H9 (cell line): ENCODE measurements at places on chromosomes 3 and 15.

DNA sequence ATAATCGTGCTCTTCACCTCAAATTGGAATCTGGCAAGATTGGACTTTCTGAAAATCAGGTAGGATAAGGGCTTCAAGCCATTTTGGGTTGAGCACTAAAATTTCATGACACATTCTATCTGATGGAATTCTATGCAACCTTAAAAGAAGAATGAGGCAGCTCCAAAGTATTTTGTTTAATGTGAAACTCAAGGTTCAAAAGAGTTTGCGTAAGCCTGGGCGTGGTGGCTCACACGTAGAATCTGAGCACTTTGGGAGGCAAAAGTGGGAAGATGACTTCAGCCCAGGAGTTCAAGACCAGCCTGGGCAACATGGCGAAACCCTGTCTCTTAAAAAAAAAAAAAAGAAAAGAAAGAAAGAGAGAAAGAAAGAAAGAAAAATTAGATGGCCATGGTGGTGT is 3.6 kb upstream of the PLA1A start:
- DNase-seq: no peak

DNA sequence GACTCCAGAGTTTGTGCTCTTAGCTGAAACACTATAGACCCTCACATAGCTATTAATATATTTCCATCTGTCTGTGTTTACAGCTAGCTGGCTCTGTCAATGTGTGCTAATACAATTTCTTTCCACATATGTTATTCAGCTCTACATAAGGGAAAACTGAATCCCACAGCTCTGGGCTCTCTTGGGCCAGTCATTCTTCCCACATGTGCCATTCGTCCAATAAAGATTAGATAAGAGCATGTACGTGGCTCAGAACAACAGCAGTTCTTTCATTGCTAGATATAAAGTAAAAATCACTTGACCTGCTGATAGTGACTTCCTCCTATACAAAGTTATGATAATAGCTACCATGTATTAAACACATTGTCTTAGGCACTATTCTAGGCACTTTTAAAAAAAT is 2.8 kb upstream of the ILDR1 start:
- DNase-seq: no peak

DNA sequence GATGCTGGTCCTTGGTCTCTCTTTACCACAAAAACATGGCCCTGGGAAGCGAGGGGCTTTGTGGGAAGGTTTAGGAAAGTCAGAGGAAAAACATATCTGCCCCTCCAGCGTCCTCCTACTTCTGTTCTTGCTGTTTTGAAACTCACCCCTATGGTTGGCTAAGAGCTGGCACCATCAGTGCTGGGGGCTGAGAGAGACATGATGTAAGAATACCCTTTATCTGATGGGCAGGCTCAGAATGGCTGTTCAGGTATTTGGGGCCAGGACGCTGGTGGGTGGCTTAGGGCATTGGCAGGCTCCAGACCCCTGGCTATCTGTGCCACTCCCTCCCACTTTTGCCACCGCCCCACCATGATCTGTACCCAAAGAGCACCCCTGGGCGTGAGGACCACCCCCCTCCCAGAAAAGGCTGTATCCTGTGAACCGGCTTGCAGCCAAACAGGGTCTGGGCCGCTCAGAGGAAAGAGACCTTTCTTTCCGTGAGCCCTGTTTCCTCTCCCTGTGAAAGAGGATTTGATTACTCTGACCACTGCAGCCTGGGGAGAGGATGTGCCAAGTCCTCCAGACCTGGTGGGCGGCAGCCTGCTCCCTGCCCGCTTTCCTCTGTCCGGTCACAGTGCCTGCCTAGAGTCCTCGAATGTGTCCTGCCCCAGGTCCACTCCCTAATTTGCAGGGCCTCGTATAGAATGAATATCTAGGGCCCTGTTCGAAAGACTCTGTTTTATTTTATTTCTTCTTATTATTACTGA is 61.3 kb upstream of the SLC6A6 start:
- no peak for DNase-seq

GRCh38 chr15:63968122-63968524 is 78.2 kb downstream of the DAPK2 start:
- peak; percentile 4 for DNase-seq

GRCh38 chr3:126883241-126883640 is 99.7 kb upstream of the PLXNA1 start:
- no peak for DNase-seq

DNA sequence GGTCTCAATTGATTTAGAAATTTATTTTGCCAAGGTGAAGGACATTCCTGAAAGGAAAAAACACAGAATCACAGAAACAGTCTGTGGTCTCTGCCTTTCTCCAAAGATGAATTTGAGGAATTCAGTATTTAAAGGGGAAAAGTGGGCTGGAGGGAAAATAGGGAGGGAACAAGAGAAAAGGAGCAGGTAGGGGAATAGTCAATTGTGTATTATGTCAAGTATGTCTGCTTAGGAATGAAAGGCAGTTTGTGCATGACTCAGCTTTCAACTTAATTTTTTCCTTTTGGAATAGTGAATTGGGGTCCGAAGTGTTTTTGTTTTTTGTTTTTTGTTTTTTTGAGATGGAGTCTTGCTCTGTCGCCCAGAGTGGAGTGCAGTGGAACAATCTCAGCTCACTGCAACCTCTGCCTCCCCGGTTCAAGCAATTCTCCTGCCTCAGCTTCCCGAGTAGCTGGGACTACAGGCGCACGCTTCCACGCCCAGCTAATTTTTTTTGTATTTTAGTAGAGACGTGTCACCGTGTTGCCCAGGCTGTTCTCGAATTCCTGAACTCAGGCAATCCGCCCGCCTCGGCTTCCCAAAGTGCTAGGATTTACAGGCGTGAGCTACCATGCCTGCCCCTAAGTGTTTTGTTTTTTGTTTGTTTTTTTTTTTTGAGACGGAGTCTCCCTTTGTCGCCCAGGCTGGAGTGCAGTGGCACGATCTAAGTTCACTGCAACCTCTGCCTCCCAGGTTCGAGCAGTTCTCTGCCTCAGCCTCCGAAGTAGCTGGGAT is 74.1 kb upstream of the MAP4 start:
- DNase-seq: no peak

DNA sequence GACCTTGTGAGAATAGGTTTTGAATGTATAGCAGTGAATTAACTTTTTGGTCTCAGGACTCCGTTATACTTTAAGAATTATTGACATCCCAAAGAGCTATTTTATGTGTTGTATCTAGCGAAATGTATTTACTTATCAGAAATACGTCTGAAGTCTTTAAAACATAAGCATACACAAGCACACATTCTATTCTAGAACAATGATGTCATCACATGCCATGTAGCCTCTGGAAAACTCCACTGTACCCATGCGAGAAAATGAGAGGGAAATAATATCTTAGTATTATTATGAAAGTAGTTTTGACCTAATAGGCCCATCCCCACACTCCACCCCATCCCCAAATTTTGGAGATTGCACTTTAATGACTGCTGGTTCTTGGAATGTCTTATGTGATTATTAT is 1.5 kb downstream of the POLR2M start:
- no peak for DNase-seq

GRCh38 chr3:11757441-11757875 is 89.2 kb downstream of the TAMM41 start:
- no peak for DNase-seq

- peak; percentile 56 for DNase-seq
These were observed 81.0 kb downstream of the CLDN11 start for GRCh38 chr3:170499562-170500156.

- DNase-seq: no peak
These were observed 28.9 kb downstream of the POPDC2 start for GRCh38 chr3:119631516-119631915.

DNA sequence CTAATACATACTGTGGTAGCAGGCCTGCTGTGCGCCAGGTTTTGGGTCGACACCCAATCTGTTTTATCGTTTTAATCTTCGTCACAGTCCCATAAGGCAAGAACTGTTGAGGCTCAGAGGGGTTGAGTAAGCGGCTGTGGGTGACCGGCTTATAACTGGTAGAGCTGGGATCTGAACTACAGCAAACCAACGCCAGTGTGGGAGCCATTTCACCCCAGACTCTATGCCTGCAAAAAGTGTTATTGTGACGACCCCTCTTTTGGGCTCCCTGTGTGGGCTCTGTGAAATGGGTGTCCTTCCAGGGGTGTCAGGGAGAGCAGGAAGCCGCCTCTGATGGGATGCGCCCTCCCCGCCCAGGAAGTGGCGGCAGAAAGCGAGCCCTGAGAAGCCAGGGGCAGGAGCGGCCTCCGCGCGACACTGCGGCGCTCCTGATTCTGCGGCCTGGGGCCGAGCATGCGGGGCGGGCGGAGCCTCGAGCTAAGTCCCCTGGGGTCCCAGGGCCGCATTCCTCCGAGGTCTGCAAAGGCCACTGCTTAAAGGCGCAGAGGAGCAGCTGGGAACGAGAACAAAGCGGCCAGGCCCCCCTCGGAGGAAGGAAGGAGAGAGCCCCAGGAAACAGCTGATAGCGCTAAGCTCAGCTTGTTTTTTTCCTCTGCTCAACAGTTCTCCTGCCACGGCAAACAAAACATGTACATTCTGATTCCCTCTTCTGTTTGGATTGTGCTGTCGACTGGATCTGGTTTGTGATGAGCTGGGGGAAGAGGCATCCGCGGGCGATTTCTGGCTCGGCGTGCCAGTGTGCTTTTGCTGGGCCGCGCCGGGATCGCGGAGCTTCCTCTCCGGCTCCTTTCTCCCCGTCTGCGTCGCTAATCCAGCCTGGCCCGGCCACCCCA is 33.9 kb downstream of the GRK7 start:
- DNase-seq: peak; percentile 85

GRCh38 chr15:40929660-40930429 is 705 bp downstream of the DLL4 start:
- no peak for DNase-seq

DNA sequence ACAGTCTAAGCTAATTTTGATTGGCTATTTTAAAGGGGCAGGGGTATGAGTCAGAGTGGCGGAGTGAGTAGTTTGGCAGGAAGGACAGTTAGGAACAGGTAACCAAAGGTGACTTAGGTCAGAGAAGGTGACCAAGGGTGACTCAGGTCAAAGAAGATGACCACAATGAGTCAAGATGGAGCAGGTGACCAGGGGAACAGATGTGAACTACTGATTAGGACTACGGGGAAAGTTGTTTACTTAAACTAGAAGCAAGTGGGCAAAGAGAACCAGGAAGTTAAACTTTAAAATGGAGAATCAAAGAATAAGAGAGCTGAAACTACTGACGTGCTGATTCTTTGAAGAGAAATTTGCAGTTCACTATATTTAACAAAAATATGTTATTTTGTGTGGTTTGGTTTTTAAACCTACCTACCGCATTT is 14.1 kb upstream of the CA12 start:
- no peak for DNase-seq

- DNase-seq: no peak
These were observed 221.5 kb upstream of the TOPAZ1 start for GRCh38 chr3:44020143-44020542.

GRCh38 chr3:140509534-140509933 is 168.3 kb upstream of the TRIM42 start:
- peak; percentile 55 for DNase-seq

- no peak for DNase-seq
These were observed 48.0 kb upstream of the KLF13 start for GRCh38 chr15:31278544-31279220.

DNA sequence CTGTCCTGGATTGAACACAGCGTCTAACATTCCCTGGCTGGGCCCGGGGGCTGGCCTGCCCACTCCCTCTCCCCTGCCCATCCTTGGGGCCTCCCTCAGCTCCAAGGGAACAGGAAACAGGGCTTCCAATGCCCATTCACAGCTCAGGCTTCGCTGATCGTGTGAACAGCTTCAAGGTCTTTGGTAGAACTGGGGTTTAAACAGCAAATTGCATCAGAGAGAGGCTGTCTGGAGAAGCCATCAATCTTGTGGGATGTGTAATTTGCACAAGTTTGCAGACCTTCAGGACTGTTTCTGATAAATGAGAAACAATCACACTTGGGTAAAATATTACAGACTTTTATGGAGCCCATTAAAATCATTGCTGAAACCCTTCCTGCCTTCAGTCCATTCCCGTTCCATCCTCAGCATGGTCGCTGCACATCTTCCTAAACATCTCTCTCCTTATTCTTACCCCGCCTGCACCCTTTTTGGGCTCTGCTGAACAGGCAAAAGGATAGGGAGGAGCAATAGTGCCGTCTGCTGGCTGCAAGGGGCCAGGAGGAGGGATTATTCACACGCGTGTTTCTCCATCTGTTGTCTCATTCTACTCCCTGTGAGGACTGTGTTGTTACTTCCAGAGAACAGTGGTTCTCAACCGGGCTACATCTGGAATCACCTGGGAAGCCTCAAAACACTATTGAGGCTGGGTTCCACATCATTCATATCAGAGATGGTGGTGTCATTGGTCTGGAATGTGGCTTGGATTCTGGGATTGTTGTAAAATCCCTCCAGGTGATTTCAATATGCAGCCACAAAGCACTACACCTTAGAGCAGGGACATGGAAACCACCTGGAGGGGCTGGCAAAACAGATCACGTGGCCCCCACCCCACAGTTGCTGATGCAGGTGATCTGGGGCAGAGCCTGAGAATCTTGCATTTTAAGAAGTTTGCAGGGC is 116.3 kb downstream of the CLSTN2 start:
- DNase-seq: peak; percentile 40

GRCh38 chr3:29503958-29504357 is 223.1 kb downstream of the RBMS3 start:
- DNase-seq: no peak

DNA sequence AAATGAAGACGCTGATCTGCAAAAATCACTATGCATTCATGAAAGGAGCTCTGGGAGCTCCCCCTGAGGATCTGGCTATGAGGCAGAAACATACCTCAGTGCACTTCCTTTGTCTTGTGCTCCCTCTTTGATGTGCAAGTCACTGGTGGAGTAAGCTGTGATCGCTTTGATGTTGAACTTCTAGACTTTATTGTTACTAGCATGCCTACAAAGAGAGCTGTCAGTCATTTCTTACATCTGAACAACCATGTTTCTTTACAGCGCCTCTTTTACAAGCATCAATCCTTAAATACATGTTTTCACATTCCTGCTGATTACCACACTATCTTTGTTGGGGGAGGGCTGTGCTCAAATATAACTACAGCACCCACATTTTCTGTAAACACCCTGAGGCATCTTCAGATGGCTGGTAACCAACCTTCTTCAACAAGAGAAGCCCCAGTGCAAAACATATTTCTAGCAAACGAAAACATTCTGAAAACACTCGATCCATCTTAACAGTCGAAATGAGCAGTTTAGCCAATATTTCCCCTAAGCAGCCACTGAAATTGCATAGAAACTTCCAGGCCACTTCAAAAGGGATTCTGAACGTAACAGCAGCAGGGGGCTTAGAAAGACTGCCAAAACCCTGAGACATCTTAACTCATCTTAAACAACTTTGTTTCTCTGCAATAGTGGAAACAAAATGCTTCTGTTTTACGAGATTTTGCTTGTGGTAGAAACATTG is 101.9 kb upstream of the ICE2 start:
- DNase-seq: no peak

DNA sequence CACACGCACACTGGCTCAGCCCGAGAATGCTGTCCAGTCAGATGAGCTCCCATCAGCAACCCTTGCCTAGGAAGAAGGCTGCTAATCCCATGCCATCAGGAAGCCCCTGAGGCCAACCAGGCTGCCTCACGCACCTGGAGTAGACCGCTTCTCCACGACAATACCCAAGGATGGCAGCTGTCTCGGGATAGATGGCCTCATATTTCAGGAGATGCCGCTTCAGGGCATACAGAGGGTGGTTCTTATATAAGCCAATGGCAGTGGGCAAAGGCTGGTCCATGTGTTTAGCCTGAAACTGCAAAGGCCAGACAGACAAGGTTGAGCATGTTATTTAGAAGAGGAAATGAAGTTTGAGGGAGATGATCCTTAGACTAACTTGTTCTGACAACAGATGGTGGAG is 22.2 kb downstream of the XPC start:
- DNase-seq: no peak

- no peak for DNase-seq
These were observed 84.9 kb downstream of the B3GALNT1 start for GRCh38 chr3:161020256-161020655.
